Fibroblast of lung (primary cell): ENCODE measurements at places on chromosomes 11 and 22. TPM values are rescaled to one million over a fixed set of nuclear protein-coding genes. Genes with fewer than 3 reads are reported as not detected.

DNA sequence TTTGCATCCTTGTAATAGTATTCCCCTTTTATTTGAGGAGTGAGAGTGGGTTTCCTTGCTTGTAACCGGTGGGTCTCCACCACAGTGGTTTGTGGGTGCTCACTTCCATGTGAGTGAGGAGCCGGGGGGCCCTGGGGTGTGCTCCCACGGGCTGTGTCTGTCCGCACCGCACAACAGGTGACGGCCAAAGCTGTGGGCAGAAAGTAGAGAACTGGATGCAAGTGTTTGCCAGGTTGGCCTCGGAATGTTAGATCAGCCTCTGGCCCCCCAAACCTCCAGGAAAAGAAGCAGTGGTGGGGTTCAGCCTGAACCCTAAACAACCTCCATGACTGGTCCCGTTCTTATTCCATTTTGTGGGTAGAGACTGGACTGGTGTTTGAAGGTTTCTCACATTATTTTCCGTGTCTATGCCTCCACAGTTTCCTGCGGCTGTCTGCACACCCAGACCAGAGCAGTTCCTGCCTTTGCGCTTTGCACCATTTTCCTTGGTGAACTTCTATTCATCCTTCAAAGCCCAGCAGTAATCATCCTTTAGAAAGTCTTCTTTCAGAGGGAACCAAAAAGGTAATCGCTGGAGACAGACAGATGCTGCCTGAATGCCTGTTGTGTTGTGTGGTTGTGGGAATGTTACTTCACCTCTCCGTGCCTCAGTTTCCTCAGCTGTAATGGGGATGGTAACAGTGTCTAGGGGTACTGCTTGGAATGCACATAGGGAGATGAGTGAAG is 77.2 kb downstream of the MYEOV start:
- no peak for DNase-seq

GRCh38 chr22:35419756-35420155 is 19.8 kb downstream of the MCM5 start:
- no peak for DNase-seq

- DNase-seq: no peak
Measured at GRCh38 chr11:45259592-45259991, 26.5 kb downstream of the SYT13 start.

The APOBEC3G gene
- 11.0 and 14.3 TPM in 2 replicates for polyA plus RNA-seq

The MPPED2 gene
- 0.02 and 0.03 TPM in 2 replicates for polyA plus RNA-seq

The RAB39A gene
- polyA plus RNA-seq: not detected in 2 replicates

DNA sequence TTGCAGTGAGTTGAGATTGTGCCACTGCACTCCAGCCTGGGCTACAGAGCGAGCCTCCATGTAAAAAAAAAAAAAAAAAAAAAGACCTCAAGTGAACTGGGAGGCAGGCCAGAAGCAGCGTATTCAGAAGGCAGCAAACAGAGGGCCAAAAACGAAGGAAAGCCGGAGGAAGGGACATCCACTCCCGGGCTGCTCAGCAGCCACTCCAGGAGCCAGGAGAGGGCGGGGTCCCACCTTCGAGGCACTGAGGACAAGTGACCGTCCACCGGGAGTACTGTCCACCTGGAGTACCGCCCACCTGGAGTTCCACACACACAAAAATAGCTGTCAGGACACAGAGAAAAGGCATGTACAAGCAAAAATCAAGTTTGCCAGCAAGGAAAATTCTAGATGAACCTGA is 5.5 kb downstream of the TOLLIP start:
- DNase-seq: peak; percentile 44

GRCh38 chr11:831961-832528 is 707 bp upstream of the CD151 start:
- no peak for DNase-seq

DNA sequence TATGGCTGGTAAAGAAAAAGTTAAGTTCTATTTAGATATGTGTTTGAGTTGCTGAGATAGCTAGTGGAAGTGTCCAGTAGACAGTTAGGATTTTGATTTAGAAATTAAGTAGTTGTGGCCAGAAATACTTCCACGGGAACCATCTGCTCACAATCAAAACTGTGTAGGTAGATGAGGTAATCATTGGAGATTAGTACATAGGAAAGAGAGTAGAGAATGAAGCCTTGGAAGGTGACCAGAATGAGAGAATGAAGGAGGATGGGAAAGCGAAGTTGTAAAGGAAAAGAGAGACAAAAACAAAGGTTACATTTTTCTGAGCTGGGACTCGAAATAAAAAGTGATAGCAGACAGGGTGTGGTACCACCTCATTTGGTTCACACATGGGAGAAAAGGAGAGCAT is 296.9 kb upstream of the SORL1-AS1 start:
- DNase-seq: no peak

DNA sequence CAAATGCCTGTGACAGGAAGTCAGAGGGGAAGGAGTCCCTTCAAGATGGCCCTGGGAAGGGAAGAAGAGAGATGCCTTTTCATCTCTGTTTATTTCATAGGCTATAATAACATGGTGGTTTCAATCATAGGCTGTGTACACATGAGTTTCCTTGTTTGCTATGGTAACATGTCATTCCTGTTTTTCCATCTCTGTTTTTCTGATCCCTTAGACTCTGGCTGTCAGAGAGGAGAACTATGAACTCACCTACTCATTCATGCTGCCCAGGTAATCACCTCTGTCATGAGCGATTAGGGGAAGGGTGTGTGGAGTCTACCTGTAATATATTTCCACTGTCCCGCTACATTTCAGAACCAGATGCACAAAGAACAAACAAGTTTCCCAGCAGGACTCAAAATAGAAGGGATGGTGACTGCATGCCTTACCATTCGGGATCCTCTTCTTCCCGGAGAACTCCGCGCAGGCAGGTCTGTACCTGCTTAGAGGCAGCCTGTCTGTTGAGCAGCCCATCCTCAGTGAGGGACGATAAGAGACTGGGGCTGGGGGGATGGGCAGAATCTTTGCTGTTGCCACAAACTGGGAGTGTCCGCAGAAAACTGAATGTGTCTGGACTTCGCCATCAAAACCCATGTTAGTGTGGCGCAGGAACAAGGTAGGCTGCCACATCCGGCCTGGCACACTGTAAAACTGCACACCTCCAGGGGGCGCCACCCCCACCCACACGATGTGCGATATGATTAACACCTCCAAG is 7.1 kb upstream of the PEX26 start:
- DNase-seq: no peak

GRCh38 chr11:31822927-31823643 is 12.0 kb upstream of the PAX6 start:
- DNase-seq: no peak

- peak; percentile 78 for DNase-seq
Measured at GRCh38 chr11:108483163-108483562, 15.0 kb downstream of the POGLUT3 start.

DNA sequence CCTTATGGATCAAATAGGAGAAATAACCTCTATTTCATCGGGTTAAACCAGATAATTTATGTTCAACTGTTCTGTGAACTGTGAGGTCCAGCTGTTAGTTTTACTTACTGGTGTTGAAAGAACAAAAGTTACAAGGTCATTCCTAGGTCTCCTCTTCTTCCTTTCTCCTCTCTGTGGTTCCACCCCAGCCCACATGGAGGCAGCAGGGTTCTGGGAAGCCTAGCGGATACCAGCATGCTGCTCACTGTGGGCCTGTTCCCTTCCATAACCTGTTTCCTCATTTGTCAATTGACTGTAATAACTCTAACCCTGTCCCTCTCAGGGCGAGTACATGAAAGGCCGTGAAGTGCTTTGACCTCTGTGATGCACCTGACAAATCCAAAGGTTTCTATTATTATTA is 27.8 kb downstream of the RELT start:
- peak; percentile 44 for DNase-seq

- no peak for DNase-seq
Measured at GRCh38 chr22:23564276-23564675, 15.8 kb downstream of the IGLL1 start.

GRCh38 chr22:44325718-44326490 is 13.2 kb upstream of the SHISAL1 start:
- peak; percentile 55 for DNase-seq

GRCh38 chr11:65787649-65788622 is 1.1 kb downstream of the OVOL1 start:
- DNase-seq: no peak

The CHST1 gene
- 0.11 and 0.17 TPM in 2 replicates for polyA plus RNA-seq

DNA sequence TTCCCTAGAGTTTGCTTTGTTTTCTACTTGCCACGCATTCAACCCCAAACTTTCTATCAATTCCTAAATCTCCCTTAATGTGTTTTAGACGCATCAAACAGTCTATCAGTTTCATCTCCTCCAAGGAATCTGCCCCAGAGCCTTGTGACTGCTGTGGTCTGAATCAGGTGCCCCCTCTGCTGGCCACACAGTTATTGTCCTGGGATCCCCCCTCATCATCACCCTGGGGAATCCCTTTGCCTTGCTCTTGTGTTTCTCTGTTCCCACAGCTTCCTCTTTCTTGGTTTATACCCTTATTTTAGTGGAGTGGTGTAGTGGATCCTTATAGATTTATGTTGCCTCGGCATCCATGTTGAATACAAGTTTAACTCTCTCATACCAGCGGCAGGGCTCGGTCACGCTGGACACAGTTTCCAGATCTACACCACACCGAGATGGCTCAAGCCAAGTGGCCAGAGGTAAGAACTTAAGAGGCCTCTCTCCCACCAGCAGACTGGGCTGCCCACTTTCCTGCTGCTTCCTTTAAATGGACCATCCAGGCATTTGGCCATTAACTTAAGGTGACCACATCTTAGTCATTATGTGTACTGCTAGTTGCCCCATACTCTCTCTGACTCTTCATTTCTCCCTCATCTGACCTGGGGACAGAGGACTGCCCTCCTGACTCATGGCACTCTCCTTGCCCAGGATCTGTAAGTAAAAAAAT is 8.2 kb downstream of the UPB1 start:
- DNase-seq: peak; percentile 58

- peak; percentile 82 for DNase-seq
Measured at GRCh38 chr11:47768101-47768612, 1.0 kb upstream of the FNBP4 start.

GRCh38 chr22:22691716-22692701 is 47.6 kb downstream of the GGTLC2 start:
- peak; percentile 33 for DNase-seq

- DNase-seq: no peak
Measured at GRCh38 chr22:28241656-28242290, 322.7 kb upstream of the PITPNB start.

GRCh38 chr11:31995525-31996094 is 95.3 kb upstream of the RCN1 start:
- peak; percentile 4 for DNase-seq

The PTPRCAP gene
- polyA plus RNA-seq: 0.05 TPM in 1 of 2 replicates, not detected in the other

The OR8G1 gene
- not detected in 2 replicates for polyA plus RNA-seq

The PKP3 gene
- polyA plus RNA-seq: 0.17 and 0.24 TPM in 2 replicates

The ADAMTS15 gene
- 14.9 and 18.2 TPM in 2 replicates for polyA plus RNA-seq

The OR8B4 gene
- not detected in 2 replicates for polyA plus RNA-seq

- DNase-seq: peak; percentile 74
Measured at GRCh38 chr11:126646701-126647557, 291.4 kb downstream of the ST3GAL4 start.

The RASSF10 gene
- not detected in 2 replicates for polyA plus RNA-seq

DNA sequence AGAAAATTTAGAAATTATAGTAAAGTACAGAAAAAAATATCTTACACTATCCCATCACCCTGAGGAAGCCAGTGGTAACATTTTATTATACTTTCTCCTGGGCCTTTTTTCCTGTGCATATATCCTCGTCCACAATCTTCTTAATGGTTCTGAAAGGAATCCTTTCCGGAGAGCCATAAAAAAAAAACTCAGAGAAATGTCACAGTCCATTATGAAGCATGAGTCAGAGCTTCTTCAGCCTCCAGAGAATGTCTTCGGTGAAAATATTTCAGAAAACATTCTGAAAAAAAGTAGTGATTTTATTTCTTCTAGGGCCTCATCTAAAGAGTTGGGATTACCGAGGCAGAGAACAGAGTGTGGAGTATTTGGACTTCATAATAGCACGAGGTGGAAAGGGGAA is 163.4 kb downstream of the INSC start:
- peak; percentile 12 for DNase-seq

DNA sequence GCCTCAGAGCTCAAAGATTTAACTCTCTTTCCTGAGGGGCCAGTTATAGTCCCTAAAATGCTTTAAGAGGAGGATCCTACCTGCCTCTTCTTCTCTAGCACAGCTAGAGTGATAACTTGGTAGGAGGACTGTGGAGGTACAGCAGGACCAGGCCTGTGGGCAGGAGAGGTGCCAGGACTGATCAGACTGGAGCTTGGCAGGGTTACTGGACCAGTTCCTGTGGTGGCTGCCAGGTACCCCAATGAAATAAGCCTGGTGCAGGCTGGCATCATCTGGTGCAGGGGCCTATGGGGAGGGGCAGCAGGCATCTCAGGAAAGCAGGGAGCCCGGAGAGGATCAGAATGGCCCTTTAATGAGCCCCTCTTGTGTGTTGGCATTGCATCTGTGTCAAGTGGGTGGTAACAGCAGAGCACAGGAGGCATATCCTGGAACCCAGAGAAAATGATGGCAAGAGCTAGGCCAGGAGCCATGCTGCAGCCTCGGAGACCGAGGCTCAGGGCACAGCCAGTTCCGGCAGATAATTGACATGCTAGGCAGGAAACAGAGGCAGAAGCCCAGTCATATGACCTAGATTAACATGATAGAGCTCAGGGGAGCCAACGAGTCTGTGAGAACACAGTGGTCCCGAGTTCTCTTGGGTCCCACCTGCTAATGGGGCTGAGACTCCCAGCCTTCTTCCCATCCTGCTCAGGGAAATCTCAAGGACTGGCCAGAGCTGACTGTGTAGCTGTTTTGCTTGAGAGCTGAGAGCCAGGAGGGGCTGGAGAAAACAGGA is 187.5 kb upstream of the ZBED5 start:
- DNase-seq: no peak

GRCh38 chr11:101428918-101429317 is 154.9 kb downstream of the TRPC6 start:
- peak; percentile 14 for DNase-seq

GRCh38 chr11:65468874-65469333 is 29.9 kb upstream of the MALAT1 start:
- peak; percentile 20 for DNase-seq

DNA sequence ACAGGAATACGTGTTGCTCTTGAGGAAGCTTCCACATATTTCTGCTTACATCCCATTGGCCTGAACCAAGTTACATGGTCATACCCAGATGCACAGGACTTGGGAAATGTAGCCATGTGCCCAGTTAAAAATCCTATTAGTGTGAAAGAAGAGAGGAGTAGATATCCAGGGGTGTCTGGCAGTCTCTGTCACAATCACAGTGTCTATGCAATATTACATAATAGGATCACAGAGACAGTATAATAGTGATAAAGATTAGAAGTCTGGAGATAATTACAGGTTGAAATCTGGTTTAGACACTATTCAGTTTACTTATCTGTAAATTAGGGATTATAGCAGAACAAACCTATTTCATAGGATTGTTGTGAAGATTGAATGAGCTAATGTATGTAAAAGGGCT is 62.6 kb upstream of the SLC6A5 start:
- no peak for DNase-seq
